ENCODE measurements at places on chromosomes 3 and 15.

DNA sequence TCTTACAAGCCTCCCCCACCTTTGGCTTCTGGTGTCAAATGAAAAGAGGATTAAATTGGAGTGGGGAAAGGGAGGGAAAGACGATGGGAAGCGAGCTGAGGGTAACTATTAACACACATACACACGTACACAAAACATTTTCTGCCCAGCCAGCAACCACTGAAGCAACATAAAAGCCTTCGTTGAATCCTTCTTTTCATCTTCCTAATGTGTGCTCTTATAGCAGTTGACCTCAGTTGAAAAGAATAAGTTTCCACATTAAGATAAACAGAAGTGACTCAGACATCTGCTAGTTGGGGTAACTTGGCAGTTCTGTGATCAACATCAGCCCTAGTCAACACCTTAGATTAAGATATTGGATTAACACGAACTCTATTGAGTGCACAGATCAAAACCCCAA, 558.5 kb downstream of the MECOM start:
- no peak for DNase-seq

DNA sequence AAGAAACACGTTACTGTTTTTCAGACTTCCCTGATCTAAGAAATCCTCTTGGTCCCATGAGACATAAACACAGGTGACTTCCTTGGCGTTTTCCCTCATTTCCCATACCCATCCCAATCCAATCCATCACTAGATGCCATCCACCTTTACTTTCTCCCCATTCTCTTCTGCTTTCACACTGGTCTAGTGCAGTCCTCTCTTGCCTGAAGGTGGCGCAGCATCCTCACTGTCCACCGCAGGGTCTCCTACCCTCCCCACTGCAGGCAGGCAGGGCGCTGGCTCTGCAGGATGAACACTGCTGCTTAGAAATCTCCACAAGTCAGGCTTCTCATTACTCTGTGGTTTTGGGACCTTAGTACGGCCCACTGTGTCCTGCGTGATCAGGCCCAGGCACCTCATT, 58.2 kb downstream of the RAB7A start:
- DNase-seq: peak; percentile 83

DNA sequence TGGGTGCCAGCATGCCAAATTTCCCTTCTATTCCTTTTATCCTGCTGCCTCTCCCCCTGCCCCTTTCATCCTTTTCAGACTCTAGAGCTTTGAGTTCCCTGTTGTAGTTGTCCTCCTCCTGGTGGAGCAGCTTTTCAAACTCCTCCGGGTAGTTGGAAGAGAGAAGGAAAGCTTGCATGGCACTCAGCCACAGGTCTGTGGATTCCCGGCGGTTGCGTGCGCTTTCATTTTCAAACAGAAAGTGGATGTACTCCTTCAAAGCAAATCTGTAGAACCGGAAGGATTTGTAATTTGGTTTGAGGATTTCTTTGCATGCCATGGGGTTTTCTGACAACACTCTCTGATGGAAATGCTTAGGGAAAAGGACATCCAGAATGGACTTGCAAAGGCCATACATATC, 68.1 kb upstream of the DCLK3 start:
- DNase-seq: no peak

DNA sequence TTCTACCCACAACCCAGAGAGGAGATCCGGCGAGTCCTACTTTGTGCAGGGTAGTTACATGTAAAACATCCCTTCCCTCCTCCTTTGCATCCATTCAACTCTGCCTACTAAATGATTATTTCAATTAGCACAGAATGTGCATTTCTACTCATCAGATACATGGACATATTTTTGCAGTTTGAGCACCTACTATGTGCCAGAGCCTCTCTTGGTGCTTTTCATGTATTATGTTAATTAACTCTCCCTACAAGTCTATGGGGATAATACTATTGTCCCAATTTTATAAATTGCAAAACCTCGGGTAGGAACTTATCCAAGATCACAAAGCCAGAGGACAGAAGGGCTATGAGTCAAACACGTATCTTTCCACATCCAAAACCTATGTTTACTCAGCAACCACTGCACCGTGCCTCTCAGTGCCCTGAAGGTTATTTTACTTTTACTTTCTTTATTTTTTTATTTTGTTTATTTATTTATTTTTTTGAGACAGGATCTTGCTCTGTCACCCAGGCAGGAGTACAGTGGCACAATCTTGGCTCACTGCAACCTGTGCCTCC, 432.8 kb downstream of the MAGI1 start:
- DNase-seq: no peak

DNA sequence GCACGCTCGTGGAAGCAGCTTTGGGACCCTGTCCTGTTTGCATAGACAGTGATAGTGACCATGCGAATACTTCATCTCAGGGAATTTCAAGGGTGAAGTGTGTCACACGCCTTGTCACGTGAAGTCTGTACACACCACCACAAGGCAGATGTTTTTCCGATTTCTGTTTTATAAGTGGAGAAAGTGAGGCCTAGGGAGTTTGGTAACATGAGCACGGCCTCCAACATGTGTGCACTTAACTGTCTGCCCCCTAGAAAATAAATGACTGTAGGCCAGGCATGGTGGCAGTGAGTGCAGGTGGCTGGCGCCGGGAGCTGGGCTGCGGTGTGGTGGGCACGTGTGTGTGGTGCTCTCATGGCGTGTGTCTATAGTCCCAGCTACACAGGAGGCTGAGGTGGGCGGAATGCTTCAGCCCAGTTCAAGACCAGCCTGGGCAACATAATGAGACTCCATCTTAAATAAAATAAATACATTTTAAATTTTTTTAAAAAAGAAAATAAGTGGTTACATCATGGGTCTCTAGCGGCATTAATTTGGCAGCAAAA, 42.0 kb downstream of the WHAMM start:
- no peak for DNase-seq

GRCh38 chr3:126083913-126084767, at the start of gene SLC41A3:
Gene SLC41A3, minus strand, starts transcription at chr3:126084124. Its CDS starts 15,905 bp downstream, at chr3:126068219.
- peak; percentile 85 for DNase-seq

GRCh38 chr3:42191443-42191747, 74.6 kb downstream of the CCK start:
- DNase-seq: no peak

- DNase-seq: peak; percentile 49
Observed at GRCh38 chr3:50637011-50637410, 20.1 kb downstream of the MAPKAPK3 start.

- DNase-seq: no peak
Observed at GRCh38 chr3:149291178-149291577, 42.3 kb downstream of the TM4SF18 start.

DNA sequence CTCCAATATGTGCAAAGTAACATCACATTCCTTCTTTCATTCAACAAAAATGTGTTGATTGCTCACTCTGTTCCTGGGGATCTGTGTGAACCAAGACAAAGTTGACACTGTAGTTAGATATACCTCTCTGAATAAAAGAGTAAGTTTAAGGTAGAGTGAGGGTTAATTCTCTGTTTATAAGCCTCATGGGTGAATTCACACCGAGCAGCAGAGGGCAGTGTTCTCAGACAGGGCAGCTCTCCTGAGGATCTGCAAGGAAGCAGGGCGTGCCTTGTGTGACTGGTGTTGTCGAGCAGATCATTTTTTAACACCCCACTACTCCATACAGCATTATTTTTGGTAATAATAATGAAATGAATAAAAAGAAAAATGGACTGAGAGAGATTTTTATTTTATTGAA, 34.4 kb downstream of the PAQR9 start:
- peak; percentile 71 for DNase-seq

- no peak for DNase-seq
Observed at GRCh38 chr3:71958533-71958932, 173.6 kb upstream of the PROK2 start.

- peak; percentile 29 for DNase-seq
Observed at GRCh38 chr3:63228677-63229076, 49.4 kb upstream of the SYNPR start.

GRCh38 chr15:69744391-69745162, 292.0 kb downstream of the RPLP1 start:
- no peak for DNase-seq

GRCh38 chr3:64074060-64074459, 50.8 kb upstream of the PSMD6 start:
- DNase-seq: no peak

- no peak for DNase-seq
Observed at GRCh38 chr3:10548992-10549391, 43.6 kb upstream of the ATP2B2 start.

DNA sequence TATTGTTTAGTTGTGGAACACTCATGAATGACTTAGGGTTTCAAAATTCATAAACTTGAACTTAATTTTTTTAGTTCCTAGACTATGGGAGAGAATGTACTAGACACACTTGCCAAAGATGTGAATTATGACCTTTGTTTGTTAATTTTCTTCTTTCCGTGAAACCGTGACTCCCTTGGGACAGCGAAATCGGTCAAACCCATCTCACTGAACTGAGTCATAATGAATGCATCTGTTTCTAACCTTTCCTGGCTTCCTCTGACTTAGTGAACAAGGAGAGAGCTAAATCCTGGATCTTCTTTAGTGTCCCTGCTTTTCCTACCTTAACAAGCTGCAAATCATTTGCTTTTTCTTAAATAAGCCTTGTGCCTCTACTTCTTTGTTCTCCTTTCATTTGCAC, 85.5 kb downstream of the LARS2 start:
- no peak for DNase-seq

GRCh38 chr3:130425484-130425883, 80.0 kb downstream of the COL6A5 start:
- DNase-seq: no peak

DNA sequence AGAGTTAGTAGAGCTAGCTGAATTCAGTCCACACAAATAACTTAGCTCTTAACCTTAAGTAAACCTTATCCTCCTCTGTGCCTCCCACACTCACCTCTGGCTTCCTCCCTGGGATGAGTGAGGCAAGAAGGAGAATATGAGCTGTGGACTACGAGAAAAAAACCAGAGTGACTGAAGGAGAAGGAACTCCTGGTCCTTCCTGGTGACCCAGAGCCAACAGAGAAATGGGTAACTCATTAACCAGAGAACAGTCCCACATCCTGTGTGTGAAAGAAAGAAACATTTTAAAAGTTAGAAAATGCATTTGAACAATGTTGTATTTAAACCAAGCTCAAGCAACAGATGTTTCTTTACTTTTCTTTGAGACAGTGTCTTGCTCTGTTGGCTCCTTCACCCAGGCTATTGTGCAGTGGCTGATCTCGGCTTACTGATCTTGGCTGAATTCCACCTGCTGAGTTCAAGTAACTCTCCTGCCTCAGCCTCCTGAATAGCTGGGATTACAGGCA, 27.5 kb upstream of the FAM81A start:
- DNase-seq: no peak

- DNase-seq: no peak
Observed at GRCh38 chr3:39086144-39086543, 21.3 kb downstream of the GORASP1 start.

DNA sequence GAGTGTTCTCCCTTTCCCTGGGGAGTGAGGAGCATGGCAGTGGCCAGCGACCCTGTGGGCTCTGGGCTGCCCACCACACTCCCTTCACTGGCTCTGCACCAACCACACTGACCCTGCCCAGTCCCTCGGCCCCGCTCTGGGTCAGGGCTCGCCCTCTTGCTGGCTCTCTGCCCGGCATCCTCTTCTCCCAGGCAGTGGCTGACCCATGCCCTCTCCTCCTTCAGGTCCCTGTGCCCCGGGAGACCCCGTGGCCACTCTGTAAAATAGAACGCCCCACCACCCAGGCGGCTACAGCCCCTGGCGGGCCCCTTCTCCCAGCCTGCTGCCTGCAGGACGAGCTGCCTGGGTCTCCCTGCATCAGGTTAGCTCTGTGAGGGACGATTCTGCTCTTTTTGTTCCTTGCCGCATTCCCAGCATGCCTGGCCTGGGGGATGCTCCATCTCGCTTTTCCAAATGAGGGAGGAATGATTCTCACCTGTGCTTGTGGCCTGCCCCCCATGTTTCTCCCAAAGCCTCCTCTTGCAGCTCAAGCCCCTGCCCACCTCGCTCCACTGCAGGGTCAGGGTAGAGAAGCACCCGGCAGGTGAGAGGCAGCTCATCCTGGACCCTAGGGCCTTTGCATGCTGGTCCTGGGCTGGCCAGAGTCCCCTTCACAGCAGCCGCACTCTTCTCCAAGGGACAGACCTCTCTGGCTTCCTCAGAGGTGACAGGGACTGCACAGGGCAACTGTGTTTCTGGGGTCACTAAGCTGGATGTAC, 14.5 kb upstream of the CFAP100 start:
- peak; percentile 11 for DNase-seq

GRCh38 chr15:31265871-31266711, 60.5 kb upstream of the KLF13 start:
- peak; percentile 14 for DNase-seq

- DNase-seq: no peak
Observed at GRCh38 chr3:58352626-58353025, 19.9 kb downstream of the PXK start.

- DNase-seq: no peak
Observed at GRCh38 chr3:70856414-70857162, 544.1 kb upstream of the MDFIC2 start.

DNA sequence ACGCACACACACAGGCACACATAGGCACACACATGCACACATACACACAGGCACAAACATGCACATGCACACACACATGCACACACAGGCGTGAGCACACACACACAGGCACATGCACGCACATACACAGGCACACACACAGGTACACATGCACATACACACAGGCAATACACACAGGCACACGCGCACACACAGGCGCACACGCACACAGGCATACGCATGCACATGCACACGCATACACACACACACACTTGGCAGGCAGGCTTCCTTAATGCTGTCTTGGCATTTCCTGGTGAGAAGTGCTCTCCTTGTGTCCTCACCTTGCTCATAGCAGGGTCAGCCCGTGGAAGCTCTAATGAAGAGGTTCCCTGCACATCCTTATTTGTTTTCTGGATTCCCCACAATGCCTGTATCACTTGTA, 8.4 kb upstream of the SLCO2A1 start:
- DNase-seq: no peak

DNA sequence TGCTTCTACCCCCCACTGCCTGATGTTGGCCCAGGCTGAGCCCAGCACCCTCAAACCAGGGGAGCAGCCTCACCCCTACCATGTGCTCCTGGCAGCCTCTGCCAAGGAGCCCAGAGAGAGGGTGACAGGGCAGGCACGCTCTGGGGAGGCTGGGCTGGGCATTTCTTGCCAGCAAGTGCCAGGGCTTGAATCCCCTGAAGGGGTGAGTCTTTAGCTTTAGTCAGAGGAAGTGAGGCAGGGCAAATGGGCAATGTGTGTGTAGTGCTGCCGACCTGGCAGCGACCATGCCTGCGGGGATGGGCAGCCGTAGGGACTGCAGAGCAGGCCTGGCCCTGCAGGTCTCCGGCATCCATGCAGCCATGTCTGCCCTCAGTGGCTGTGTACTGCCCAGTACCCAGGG, 18.1 kb downstream of the DUSP7 start:
- DNase-seq: no peak

- DNase-seq: peak; percentile 40
Observed at GRCh38 chr15:60787837-60788691, 309.1 kb upstream of the ICE2 start.

- no peak for DNase-seq
Observed at GRCh38 chr3:8727605-8728512, 5.7 kb upstream of the CAV3 start.

- DNase-seq: no peak
Observed at GRCh38 chr3:58800940-58801339, 134.4 kb upstream of the FAM3D start.

GRCh38 chr3:182683858-182684257, 109.4 kb upstream of the ATP11B start:
- no peak for DNase-seq

GRCh38 chr15:42155546-42156242, 742 bp downstream of the PLA2G4F start:
- no peak for DNase-seq
